ENCODE measurements at places on chromosomes 6 and 20. TPM values are rescaled to one million over a fixed set of nuclear protein-coding genes. Genes with fewer than 3 reads are reported as not detected.

DNA sequence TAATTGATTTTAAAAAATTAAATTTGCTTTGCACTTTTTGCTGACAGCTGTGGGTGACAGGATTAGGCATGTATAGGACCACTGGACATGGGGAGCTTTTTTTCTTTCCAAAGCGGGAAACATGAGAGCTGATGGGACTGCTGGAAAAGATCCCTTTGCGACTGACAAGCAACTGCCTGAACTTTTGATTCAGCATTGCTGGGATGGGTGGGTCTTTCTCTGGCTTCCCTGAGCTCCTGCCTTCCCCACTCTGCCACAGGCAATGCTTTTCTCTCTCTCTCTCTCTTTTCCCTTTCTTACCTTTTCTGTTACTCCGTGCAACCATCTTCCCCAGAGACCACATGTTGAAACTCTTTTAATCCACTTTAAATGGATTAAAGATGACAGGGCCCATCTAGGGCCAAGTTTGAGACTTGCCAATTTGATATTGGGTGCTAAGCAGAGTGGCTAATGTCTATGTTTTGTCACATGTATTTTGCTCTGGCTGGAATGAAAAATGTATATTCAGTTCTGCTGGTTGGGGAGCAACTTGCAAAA is 33.5 kb upstream of the TPD52L1 start:
- no peak for DNase-seq
- no peaks in the 10 kb centered on the region for H3K36me3 ChIP-seq
- no peak overlapping the region for H3K27ac ChIP-seq
- no peaks in the 10 kb centered on the region for H3K27me3 ChIP-seq
- no peak overlapping the region for H3K4me3 ChIP-seq

DNA sequence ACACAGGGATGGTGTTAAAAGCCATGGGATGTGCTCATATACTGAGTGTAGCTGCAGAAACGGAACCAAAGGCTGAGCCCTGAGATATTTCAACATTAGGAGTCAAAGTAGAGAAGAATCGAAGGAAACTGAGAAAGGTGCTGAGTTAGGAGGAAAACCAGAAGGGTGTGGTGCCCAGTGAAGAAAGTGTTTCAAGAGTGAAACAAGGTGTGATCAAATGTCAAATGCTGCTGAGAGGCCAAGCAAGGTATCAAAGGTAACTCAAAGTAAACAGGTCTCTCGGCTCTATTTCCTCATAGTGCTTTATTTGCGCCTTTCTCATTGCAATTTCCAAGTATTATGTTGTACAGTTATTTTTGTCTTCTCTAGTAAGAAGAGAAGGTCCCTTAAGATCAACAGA is 94.1 kb downstream of the PRDM1 start:
- H3K27ac ChIP-seq = no peak overlapping the region
- H3K27me3 ChIP-seq = no peaks in the 10 kb centered on the region
- H3K4me1 ChIP-seq = peaks cover 34% of the 10 kb centered on the region
- no peak for DNase-seq
- no peak overlapping the region for H3K4me3 ChIP-seq
- no peaks in the 10 kb centered on the region for H3K36me3 ChIP-seq

GRCh38 chr20:48623176-48623905 is 204.5 kb downstream of the PREX1 start:
- no peak overlapping the region for H3K4me3 ChIP-seq
- DNase-seq = no peak
- H3K27ac ChIP-seq = no peak overlapping the region
- H3K4me1 ChIP-seq = peaks cover 3% of the 10 kb centered on the region
- peaks cover 18% of the 10 kb centered on the region for H3K36me3 ChIP-seq
- H3K27me3 ChIP-seq = no peaks in the 10 kb centered on the region

DNA sequence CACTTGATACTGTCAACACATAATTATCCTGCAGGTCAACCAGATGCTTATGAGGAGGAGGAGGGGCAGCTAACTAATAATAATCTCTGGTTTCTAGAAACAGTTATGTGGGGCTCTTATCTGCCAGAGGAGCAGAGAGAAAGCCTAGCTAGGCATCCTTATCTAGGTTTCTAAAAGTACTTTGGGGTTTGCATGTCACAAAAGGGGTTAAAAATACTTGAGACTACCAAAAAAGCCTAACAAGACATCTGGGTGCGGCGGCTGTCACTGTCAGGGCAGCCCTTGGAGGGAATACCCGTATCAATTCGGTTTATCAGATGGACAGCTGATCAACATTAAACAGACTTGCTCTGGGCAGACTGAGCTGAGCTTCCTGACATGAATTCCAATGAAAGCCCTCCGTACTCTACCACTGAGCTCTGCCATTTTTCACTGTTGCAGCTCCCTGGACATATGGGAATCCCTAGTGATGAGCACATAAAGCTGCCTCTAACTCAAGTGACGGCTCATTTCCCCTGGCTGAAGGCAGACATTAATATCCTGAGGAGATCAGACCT is 166.6 kb downstream of the PDSS2 start:
- DNase-seq = no peak
- no peaks in the 10 kb centered on the region for H3K27me3 ChIP-seq
- no peak overlapping the region for H3K4me3 ChIP-seq
- H3K36me3 ChIP-seq = no peaks in the 10 kb centered on the region
- H3K27ac ChIP-seq = no peak overlapping the region
- no peaks in the 10 kb centered on the region for H3K4me1 ChIP-seq

GRCh38 chr20:22974354-22974753 is 60.8 kb upstream of the SSTR4 start:
- H3K27me3 ChIP-seq = no peaks in the 10 kb centered on the region
- no peaks in the 10 kb centered on the region for H3K36me3 ChIP-seq
- H3K4me3 ChIP-seq = no peak overlapping the region

GRCh38 chr6:101126501-101126900 is 245.4 kb upstream of the ASCC3 start:
- DNase-seq = no peak
- H3K36me3 ChIP-seq = no peaks in the 10 kb centered on the region
- no peak overlapping the region for H3K27ac ChIP-seq
- no peaks in the 10 kb centered on the region for H3K27me3 ChIP-seq

- H3K27me3 ChIP-seq = no peaks in the 10 kb centered on the region
- peaks cover 16% of the 10 kb centered on the region for H3K36me3 ChIP-seq
- H3K4me1 ChIP-seq = peaks cover 63% of the 10 kb centered on the region
- H3K4me3 ChIP-seq = no peak overlapping the region
- H3K27ac ChIP-seq = peak overlapping the region; percentile 66
Measured at GRCh38 chr20:37295001-37295400, 5.5 kb downstream of the MANBAL start.

DNA sequence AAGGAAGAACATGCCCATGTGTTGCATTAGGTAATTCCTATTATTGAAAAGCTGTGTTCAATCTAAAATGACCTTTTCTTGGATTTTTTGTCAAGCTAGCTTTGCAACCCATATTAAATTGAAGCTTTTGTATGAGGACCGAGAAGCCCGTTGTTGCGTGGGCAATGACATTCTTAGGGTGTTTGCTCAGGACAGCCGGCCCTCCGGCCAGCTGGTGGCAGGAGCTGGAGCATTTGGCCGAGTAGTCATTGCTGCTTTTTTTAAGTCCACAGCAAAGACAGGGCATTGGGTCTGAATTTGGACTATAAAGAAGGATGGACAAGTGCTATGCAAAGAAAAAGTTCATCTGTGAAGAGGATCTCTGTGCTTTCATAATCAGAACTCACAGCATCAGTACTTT is 365.8 kb downstream of the SAMD5 start:
- no peak for DNase-seq
- H3K27me3 ChIP-seq = no peaks in the 10 kb centered on the region
- H3K27ac ChIP-seq = no peak overlapping the region
- no peak overlapping the region for H3K4me3 ChIP-seq
- no peaks in the 10 kb centered on the region for H3K36me3 ChIP-seq

DNA sequence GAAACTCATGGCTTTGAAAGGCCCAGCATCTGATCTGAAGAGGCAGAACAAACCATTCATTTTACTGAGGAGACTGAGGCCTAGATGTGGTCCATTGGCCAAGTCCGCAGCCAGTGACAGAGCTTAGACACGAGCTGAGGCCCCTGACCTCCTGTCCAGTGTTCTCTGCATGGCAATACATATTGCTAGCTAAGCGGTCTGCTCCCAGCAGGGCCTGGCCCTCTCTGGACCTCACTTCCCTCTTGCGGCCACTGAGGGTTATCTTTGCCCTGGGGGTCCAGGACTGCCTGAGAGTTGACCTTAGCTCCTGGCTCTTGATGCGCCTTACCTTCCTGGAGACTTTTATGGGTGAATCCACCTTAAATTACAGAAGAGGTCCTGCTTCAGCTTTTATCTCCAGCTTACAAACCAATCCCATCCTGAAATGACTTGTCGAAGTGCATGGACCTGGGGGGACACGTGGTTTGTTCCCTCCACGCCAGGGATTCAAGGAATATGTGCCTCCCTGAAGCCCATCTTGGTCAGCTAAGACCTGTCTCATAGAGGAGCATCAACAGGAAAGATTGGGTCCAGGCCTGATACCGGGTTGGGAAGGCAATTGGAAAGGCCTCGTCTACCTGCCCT is 75.6 kb downstream of the CNBD2 start:
- no peaks in the 10 kb centered on the region for H3K27me3 ChIP-seq
- DNase-seq = no peak
- H3K27ac ChIP-seq = no peak overlapping the region
- no peak overlapping the region for H3K4me3 ChIP-seq
- 0 out of 2 replicates have a peak, but pooled peaks cover 2% of the 10 kb centered on the region for H3K36me3 ChIP-seq

DNA sequence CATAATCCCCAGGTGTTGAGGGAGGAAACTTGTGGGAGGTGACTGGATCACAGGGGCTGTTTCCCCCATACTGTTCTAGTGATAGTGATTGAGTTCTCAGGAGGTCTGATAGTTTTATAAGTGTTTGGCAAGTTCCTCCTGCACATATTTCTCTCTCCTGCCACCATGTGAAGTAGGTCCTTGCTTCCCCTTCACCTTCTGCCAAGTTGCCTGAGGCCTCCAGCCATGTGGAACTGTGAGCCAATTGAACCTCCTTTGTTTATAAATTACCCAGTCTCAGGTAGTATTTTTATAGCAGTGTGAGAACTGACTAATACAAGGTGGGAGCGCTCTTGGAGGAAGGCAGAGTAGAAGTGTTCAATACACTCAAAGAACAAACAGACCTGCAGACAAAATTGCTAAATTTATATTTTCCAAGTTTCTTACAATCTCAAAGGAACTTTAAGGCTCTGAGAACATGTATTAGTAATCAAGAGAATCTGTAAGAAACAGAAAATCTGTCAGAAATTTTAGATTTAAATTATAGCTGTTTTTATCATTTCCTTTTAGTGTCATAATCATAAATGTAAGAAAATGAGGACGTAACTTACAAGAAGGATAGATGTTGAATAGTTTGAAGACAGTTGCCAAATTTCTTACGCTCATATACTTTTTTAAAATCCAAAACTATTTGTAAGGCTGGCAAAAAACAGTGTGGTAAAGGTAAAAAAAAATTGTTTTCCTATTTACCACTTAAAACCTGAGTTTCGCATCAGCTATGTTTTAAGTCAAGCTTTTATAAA is 77.7 kb downstream of the ASCC3 start:
- no peak overlapping the region for H3K4me3 ChIP-seq
- no peaks in the 10 kb centered on the region for H3K36me3 ChIP-seq
- no peaks in the 10 kb centered on the region for H3K4me1 ChIP-seq
- no peak overlapping the region for H3K27ac ChIP-seq
- no peaks in the 10 kb centered on the region for H3K27me3 ChIP-seq

- no peaks in the 10 kb centered on the region for H3K4me1 ChIP-seq
- DNase-seq = no peak
- H3K4me3 ChIP-seq = no peak overlapping the region
- H3K27ac ChIP-seq = no peak overlapping the region
- H3K27me3 ChIP-seq = no peaks in the 10 kb centered on the region
Measured at GRCh38 chr6:79993012-79993910, 11.2 kb upstream of the TTK start.

DNA sequence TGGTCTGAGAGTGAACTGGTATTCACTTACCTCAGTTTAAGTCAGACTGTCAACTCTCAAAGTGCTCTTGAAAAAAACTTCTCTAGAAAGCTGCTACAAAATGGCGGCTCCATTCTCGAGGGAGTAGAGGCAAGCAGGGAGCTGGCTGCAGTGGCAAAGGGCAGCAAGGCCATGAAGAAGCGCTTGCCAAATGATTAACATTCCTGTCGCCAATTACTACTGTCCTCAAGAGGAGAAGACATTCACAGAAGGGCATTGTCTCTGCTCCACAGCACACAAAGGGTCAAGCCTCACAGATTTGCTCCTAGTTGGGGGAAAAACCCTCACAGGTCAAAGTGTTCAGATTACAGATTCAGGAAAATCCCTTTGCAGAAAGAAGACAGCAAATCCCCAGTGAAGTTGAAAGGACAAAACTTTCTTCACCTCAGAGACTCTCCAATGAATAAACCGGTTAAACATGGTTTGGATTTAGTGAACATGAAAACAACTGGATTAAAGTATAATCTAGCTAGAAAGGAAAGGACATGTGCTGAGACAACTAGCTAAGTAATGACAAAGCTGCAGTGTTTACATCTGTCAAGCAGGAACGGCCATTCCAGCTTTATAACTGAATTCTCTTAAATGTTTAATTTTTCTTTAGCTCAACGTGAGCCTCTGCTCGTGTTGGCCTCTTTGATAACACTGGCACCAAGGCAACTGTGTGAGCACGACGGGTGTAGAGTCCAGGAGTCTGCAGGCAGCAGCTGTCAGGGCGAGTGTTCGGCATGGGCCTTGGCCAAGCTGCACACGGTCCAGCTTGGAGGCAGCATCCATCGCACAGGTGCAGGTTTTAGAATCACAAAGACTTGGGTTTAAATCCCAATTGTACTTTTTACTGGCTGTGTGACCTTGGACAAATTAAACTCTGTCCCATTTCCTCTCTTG is 37.6 kb downstream of the NR2E1 start:
- DNase-seq = peak; percentile 45
- H3K36me3 ChIP-seq = no peaks in the 10 kb centered on the region
- peaks cover 4% of the 10 kb centered on the region for H3K4me1 ChIP-seq
- H3K27ac ChIP-seq = no peak overlapping the region

GRCh38 chr6:138424004-138424904 is 20.2 kb downstream of the HEBP2 start:
- no peaks in the 10 kb centered on the region for H3K27me3 ChIP-seq
- peaks cover 4% of the 10 kb centered on the region for H3K36me3 ChIP-seq
- DNase-seq = no peak
- H3K4me3 ChIP-seq = no peak overlapping the region

GRCh38 chr20:64279826-64280459 is 24.4 kb downstream of the PCMTD2 start:
- no peak overlapping the region for H3K4me3 ChIP-seq
- no peaks in the 10 kb centered on the region for H3K27me3 ChIP-seq
- H3K27ac ChIP-seq = no peak overlapping the region
- H3K36me3 ChIP-seq = no peaks in the 10 kb centered on the region

DNA sequence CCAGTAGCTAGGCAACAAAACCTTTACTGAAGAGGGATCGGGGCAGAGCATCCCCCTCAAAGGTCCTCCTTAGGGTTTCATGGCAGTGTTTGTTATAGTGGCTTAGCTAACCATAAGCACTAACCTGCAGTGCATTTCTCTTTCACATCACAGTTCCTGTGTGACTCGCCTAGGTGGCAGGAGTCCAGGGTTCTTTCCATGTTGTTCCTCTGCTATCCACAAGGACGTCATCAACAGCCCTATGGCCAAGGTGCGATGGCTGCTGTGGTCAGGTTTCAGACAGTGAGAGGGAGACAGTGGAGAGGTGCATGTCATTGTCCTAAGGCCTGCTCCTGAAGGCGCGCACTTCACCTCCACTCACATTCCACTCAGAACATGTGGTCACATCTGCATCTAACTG is 38.8 kb upstream of the FOXA2 start:
- DNase-seq = no peak
- no peak overlapping the region for H3K4me3 ChIP-seq
- no peak overlapping the region for H3K27ac ChIP-seq
- no peaks in the 10 kb centered on the region for H3K27me3 ChIP-seq

- no peak overlapping the region for H3K4me3 ChIP-seq
- H3K36me3 ChIP-seq = no peaks in the 10 kb centered on the region
- DNase-seq = no peak
Measured at GRCh38 chr6:127124680-127125079, 6.2 kb downstream of the RSPO3 start.

VSX1 gene
- not detected for total RNA-seq

GSTA2 gene
- not detected for total RNA-seq

PLAGL1 gene
- total RNA-seq = 7.5 TPM
